ENCODE measurements at places on chromosomes 12 and 14.

DNA sequence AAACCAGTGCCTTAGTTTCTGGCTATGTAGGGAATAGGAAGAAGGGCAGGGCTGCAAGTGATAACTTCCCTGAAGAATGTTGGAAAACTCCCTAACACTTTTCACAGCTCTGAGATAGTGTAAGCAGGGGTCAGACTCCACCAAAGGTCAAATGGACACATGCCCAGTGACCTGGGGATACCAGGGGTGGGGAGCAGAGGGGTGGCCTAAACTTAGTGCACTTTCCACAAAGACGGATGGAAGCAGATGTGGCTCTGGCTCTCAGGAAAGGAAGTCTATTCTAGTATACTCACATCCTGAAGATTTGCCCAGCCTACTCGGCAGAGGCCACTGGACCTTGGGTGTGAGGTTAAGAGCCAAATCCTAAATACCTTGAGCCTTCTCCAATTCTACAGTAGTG lies 285.8 kb downstream of the NUAK1 start:
- DNase-seq: no peak

DNA sequence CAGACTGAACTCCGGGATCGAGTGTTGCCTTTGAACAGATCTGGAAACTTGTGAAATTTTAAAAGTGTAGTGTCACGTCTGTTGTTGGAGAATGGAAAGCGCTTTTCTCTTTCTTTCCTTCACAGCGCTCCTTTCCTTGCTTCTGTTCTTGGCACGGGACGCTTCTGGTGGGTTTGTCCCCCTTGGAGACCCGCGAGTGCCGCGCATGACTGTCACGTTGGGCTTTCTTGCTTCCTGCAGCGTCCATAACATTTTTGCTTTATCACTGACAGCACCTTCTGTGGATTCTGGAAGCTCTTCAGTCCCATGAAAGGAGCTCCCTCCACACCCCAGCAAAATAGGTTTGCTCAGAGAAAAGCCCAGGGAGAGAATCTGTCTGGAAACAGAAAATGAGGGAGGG lies 193.0 kb upstream of the TMEM132C start:
- no peak for DNase-seq

- no peak for DNase-seq
Measured at GRCh38 chr12:119375075-119375882, 40.8 kb downstream of the CCDC60 start.

DNA sequence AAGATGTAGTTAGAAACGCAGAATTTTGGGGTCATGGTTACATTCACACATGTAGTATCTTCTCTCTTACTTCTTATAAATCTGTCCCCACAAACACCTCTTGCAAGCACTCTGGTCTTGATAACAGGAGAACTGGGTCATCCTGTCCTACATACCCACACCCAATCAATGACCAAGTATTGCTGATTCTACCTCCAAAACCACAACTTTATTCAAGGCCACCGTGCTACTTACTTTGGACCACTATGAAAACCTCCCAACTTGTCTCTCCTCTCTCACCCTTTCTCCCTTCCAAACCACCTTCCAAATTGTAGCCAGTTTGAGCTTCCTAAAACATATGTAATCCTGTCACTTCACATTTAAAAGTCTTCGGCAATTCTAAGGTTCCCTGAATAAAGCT lies 5.4 kb downstream of the SERPINA11 start:
- DNase-seq: no peak

DNA sequence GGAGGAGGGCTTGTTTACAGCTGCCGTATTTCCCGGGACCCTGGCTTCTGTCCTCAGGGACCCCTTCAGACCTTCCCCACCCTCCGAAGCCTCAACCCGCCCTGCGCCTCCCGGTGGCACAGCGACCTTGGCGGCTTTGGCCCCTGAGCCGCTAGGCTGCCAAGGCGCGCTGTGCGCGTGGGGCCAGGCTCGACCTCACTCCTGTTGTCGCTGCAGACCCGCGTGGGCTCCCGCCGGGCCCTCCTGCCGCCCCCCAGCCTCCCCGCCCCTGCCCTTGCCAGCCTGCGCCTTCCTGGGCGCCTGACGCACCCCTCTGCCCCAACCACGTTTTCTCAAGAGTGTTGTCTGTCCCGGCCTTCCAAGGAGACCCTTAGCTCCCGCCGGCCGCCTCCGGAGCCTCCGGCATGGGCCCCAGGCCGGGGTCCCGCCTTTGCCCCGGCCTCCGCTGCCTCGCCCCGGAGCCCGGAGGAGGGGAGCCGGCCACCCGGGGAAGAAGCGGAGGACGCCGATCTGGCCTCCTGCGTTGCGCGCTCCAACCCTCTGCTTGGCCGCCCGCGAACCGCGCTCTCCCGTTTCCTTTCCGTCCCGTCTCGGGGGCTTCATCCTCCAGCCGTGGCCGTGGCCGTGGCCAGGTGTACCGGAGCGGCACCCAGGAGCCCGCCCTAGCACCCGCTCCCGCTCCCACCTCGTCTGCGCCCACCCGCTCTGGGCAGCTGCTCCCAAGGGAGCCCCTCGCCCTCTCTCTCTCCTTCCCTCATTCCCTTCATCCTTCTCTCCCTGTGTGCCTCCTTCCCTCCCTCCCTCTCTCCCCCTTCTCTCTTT lies 19.9 kb downstream of the PPP2R5C start:
- peak; percentile 51 for DNase-seq

DNA sequence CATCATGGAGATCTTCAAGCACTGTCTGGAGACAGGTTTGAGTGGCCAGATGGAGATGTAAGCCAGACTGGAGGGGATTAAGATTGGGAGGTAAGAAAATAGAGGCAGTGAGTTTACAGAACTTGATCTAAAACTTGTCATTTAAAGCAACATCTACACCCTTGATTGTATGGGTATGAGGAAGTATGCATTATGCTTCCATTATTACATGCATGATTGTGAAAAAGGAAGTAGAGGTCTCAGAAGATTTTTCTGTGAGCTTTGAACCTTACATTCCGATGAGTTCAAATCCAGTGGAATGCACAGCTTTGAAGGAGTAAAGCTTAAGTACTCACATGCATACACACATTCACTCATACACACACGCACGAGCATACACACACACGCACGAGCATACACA lies 550.8 kb downstream of the MED13L start:
- no peak for DNase-seq

GRCh38 chr12:64665514-64665913 lies 55.2 kb downstream of the RASSF3 start:
- peak; percentile 64 for DNase-seq

- no peak for DNase-seq
Measured at GRCh38 chr14:93953263-93953662, 23.1 kb downstream of the ASB2 start.

GRCh38 chr12:117590386-117590785 lies 229.0 kb upstream of the NOS1 start:
- no peak for DNase-seq

DNA sequence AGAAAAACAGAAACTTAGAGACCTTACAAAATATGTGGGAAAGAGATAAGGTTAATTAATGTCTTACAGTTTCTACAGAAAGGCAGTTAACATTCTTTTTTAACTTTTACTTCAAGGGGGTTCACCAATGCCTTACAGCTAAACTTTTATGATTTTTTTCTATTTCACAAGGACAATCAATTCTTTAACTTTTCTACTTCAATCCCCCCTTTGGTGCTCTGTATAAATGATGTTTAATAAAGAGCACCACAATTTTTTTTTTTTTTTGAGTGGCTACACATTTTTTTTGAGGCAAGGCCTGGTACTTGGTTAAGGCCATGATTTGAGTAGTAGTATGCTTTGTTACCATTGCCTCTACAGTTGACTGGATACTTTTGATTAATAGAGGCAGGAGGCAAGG lies 279.6 kb downstream of the PRKD1 start:
- DNase-seq: no peak

- no peak for DNase-seq
Measured at GRCh38 chr12:11071414-11071813, 9.3 kb upstream of the TAS2R46 start.

DNA sequence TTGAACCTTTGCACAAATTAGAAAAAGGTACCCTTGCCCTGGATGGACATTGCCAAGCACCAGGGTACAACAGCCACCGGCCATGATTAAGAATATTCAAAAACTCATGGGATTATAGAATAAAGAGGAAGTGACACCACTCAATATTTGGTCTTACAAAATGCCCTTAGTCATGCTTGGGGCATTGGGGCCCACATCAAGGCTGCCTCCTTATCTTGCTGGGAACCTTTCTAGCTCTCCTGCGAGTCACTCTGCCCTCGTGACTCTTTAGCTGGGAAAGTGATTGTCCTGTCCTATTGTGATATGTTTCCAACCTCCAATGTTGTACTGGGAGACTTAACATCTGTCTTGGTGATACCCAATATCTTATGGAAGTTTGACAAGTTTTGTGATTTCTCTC lies 57.8 kb downstream of the GTF2A1 start:
- no peak for DNase-seq

DNA sequence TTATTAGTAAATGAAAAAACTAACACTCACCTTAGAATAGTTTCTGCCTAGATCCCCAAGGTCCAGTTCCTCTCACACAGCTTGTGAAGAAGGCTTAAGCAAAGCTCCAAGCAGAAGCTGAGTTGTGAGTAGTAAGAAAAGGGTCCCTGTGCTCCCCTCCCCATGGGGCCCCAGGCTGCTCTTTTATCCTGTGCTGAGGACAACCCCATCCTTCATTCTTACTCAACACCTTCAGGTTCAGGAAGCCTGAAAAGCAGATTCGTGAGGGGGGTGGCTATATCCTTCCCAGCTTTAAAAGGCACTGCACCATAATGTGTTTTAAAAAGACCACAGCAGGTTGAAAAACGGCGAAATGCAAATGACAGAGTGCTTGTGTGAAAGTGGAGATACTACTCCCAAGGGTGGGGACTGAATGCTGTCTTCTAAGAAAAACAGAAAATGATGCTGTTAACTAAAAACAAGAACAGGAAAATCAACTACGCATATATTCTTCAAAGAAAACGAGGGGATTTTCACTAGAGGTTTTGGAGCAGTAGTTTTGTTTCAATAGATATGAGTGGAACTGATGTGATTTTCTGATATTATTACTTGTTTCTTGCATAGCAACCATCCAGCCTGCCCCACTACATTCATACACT lies 182.7 kb downstream of the KTN1 start:
- DNase-seq: no peak

DNA sequence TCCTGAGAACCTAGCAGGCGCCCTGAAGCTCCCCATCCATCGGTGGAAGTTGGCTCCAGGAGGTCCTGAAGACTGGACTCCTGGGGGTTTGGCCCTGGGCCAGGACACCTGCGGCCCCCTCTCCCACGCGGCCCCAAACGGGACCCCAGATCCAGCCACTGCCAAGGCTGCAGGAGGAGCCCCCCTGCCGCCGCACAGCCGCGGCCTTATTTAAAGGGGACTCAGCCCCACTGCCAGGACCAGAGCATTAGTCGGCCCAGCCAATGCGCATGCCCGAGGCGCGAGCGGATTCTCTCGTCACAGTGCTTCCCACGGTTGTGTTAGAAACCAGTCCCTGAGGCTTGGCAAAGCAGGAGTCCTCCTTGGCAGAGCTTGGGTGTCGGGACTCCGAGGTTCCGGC lies 775.2 kb upstream of the ALG10B start:
- DNase-seq: no peak

GRCh38 chr12:123165537-123165936 lies 14.6 kb upstream of the PITPNM2 start:
- DNase-seq: no peak

DNA sequence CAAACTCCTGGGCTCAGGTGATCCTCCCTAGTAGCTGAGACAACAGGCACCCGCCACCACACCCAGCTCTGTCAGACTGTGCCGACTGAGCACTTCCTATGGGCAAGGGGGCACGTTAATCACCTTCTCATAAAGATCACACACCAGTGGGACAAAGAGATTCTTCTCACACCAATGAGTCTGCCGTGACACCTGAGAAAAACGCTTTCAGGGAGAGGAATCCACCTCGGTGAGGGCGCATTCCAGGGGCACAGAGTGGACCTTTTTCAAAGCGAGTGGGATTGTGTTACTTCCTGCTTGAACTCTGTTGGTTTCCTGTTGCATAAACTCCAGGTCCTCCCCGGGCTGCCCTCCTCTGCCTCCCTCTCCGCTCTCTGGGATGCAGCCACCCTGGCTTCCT lies 17.5 kb upstream of the SCARB1 start:
- no peak for DNase-seq

DNA sequence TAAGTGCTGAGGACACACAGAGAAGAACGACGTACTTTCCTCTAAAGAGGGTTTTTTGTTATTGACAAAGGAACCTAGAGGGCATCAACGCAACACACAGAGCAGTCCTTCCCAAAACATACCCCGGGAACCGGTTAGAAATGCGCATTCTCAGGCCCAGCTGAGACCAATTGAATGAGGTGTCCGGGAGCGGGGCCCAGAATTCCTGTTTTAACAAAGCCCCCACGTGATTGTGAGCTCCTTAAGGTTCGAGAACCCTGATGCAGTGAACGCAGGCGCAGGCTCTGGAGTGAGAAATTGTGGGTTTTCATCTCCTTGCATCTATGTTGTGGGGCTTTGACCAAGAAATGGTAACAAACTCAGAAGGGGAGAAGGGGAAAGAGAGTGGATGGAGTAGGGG lies 51.0 kb upstream of the TBX3 start:
- DNase-seq: no peak

DNA sequence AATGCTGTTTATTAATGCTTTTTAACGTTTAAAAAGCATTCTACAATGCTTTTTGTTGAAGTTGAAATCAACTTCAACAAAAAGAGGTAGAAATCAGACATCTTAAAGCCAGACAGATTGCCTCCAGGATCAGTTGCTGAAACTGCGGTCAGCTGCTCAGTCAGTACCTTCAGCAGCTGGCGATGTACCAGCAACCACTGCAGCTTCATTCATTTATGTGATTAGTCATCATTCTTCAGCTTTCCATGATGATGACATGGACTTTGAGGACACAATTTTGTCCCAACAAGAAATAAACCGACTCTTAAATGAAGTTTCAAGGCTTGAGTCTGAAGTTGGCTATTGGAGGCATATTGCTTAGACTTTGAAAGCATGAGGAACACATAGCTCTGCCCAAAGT lies 31.5 kb upstream of the NUAK1 start:
- DNase-seq: no peak

- DNase-seq: peak; percentile 70
Measured at GRCh38 chr12:49369411-49370145, 2.3 kb downstream of the SPATS2 start.

DNA sequence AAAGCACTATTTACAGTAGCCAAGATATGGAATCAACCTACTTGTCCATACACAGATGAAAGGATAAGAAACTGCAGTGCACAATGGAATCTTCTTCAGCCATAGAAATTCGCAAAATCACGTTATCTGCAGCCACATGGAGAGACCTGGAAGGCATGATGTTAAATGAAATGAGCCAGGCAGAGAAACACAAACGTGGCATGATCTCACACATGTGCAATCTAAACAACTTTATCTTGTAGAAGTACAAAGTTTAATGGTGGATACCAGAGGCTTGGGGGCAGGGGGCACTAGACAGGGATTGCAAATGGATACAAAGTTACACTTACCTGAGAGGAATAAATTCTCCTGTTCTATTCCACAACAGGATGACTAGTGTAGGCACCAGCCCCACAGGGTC lies 24.1 kb downstream of the ASCL4 start:
- no peak for DNase-seq

Measured in activated CD8-positive, alpha-beta T cell treated with anti-CD3 and anti-CD28 coated beads for 36 hours (primary cell).